ENCODE measurements at places on chromosomes 4 and X.

- no peak for DNase-seq
These were observed 9.4 kb upstream of the ADH1B start for GRCh38 chr4:99330648-99331047.

GRCh38 chr4:168421671-168422070 lies 58.6 kb downstream of the DDX60L start:
- no peak for DNase-seq

GRCh38 chrX:81205551-81205950 lies 3.6 kb downstream of the SH3BGRL start:
- no peak for DNase-seq

DNA sequence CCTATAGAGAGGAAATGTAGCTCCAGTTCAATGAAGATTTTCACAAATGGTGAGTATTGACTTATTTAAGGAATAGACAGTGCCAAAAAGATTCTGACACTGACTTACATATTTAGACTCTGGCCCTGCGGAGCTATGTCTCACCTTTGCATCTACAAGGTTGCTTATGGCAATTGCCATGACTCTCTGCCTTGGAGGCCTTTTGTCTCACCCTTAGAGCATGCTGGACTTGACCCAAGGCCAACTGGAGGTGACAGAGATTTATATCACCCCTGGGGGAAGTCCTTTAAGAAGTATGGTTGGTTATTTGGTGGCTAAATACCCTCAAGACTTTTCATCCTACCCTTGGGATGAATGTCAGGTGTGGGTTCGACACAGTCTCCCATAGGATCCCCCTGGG lies 4.5 kb upstream of the ETDC start:
- no peak for DNase-seq

GRCh38 chr4:38469410-38469809 lies 194.6 kb upstream of the KLF3 start:
- DNase-seq: no peak

DNA sequence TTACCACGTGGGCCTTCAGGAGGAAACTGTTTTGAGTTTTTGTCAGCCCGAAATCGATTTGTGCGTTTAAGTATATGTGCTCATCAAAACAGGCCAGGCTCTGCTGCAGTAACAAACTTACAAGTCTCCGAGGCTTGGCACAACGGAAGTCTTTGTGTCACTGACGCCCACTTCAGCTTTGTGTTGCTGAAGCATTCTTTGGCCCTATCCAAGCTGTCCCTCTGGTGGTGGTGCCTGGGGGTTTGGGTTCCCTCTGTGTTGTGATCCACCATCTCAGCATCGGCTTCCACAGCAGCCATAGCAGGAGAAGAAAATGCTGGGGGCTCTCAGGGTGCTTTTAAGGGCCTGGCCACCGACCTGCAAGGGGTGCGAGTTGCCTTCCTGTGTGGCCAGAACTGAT lies 176.4 kb downstream of the PTTG2 start:
- no peak for DNase-seq

DNA sequence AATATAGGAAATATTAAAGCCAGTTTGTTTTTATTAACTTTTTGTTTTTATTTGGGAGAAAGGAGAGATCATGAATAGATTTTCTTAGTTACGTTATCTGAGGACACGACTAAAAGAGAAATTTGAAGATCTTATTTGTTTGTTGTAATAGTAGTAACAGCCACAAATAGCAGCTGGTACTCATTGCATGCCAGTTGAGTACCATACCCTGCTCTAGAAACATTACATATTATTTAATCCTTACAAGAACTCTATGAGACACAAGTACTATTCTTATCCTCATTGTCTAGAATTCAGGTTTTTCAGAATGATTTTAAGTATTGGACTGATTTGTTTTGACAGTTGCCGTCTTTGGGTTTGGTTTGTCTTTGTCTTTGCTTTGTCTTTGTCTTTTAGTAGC lies 31.8 kb downstream of the USP53 start:
- DNase-seq: no peak

- DNase-seq: no peak
These were observed 24.7 kb downstream of the TLR10 start for GRCh38 chr4:38757945-38758600.

GRCh38 chrX:24466025-24466424 lies 939 bp downstream of the PDK3 start:
- DNase-seq: no peak

- DNase-seq: no peak
These were observed 50.0 kb downstream of the C4orf46 start for GRCh38 chr4:158621729-158622128.

DNA sequence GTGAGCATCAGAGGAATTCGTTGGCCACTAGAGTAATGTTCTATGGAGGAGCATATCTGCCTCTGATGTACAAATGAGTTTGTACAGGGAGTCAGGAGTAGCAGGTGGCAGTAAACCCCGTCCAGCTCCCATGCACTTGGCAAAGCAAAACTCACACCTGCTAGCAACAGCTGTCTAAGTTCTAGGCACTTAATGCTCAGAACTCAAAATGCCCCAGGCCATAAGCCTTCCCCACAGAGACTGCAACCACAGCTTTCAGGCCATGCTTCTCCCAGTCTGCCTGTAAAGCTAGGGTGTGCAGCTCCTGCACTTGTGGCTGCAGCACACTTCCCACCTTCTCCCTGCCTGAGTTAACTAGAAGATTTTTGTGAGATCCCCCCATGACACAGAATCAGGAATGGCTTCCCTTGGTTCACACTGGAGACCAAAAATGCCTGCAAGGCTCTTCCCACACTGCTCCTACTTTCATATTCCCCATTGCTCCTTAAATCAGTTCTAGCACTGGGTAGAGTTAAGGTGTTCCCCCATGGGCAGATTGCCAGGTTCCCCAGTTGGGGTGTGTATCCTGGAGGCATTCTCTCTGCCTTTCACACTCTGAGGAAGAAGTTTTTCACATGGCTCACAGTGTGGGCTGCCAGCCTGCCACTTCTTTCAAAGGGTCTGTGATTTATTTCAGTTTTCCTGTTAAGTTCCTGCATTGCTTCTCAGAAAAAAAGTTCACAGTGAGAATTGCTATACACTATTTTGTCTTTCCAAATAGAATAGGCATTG lies 189.9 kb downstream of the STPG2 start:
- DNase-seq: no peak

All from GM13976 (cell line).